ENCODE measurements at places on chromosomes 12 and 14.

- no peak for DNase-seq
These were observed 4.7 kb downstream of the SLC6A12 start for GRCh38 chr12:209246-209645.

GRCh38 chr12:66863276-66863675 lies 184.4 kb upstream of the GRIP1 start:
- DNase-seq, result no peak

DNA sequence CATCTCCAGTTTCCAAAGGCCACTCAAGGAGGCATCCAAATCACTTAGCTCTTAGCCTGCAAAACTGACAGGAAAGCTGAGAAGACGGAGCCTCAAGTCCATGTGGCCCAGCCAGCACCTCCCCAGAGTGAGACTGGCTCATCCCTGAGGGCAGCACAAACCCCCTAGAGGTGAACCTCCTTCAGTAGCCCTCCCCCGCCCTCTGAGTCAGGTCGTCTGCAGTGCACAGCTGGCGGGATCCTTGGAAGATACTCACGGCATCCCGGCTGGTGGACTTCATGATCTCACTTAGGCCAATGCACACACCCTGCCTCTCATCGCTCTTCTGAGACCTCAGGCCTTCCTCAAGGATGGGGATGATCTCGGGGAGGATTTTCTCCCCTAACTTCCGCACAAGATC lies 24.1 kb upstream of the RAB35 start:
- DNase-seq, result no peak

GRCh38 chr14:102951799-102952198 lies 29.3 kb downstream of the AMN start:
- DNase-seq, result no peak

DNA sequence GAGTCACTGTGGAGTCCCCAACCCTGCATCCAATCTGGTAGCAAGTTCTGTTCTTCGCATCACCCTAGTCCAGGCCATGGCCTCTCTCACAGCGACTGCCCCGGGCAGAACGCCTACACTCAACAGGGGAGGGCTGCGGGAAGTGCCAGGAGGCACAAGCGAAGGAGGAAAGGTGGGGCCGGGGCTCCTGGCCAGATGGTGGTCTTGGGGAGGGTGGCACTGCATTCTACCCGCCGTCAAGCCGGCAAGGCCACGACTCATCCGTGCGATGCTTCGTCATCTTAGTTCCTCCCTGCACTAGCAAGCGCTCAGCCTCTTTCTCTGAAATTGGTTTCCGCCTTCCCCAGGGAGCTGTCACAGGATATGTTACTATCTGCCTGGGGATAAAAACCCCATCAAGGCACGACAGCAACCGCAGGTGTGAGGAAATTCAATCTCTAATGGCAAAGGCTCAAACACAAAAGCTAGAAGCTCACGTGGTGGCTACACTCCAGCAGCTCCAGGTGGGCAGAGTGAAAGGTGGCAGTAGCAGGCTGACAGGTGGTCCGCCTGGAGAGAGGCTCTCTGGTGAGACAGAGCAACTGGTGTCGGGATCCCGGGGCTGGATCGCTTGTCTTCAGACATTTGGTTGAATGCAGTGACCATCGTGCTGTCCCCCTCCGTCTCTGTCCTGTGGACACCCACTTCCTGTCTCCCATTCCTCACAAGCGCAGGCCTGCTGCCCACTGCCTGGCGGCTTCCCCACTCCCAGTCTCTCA lies 34.1 kb downstream of the ACADS start:
- DNase-seq, result no peak

GRCh38 chr12:52235001-52235764 lies 2.1 kb downstream of the KRT7 start:
- DNase-seq, result peak; percentile 99

DNA sequence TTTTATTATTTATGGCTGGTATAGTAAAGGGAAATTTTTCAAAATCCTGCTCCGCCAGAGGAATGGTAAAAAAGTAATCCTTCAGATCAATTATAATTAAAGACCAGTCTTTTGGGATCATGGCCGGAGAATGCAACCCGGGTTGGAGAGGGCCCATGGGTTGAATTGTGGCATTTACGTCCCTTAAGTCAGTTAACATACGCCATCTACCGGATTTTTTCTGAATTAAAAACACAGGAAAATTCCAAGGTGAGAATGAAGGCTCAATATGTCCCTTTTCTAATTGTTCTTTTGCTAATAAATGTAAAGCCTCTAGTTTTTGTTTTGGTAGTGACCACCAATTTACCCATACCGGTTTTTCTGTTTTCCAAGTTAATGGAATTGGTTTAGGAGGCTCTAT lies 602.8 kb downstream of the ALG10 start:
- DNase-seq, result no peak

- no peak for DNase-seq
These were observed 623.4 kb downstream of the DIO2 start for GRCh38 chr14:79587875-79588274.

DNA sequence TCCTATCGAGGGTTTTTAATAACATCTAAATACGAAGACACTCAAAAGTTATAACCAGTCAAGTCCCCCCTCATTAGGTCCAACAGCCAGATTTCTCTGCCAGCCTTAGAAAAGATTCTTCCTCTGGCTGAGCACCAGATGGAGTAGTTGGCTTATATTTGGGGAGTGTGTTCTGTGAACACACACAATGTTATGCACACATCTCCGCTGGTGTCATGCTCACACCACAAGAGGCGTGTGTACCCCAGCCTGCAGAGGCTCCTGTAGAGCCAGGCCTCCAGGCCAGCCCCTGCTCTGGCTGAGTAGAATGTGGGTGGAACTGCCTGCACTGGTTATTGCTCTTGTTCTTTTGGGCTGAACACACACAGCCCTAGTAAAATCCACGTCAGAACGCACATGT lies 64.0 kb downstream of the PIWIL1 start:
- DNase-seq, result no peak

GRCh38 chr12:48080821-48081220 lies 25.1 kb downstream of the SENP1 start:
- no peak for DNase-seq

GRCh38 chr14:66003082-66003730 lies 483.0 kb upstream of the CCDC196 start:
- peak; percentile 6 for DNase-seq

DNA sequence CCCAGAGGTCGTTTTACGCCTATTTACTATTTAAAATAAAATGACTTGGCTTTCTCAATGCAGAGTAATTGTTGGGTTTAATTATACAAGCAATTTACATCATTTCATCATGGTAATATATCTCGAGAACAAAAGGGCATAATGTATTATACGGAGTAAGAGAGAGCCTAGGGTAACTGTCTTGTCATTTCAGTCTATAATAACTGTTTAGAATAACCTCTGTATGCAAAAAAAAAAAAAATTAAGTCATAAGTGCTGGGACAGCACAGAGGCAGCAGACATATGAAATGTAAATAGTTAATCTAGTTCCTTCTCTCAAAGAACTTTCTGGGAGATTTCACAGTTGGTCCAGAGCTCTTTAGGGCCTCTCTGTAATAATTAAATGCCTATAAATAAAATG lies 284.9 kb downstream of the TMTC2 start:
- DNase-seq, result no peak

GRCh38 chr12:66066137-66066928 lies 64.2 kb downstream of the LLPH start:
- no peak for DNase-seq

DNA sequence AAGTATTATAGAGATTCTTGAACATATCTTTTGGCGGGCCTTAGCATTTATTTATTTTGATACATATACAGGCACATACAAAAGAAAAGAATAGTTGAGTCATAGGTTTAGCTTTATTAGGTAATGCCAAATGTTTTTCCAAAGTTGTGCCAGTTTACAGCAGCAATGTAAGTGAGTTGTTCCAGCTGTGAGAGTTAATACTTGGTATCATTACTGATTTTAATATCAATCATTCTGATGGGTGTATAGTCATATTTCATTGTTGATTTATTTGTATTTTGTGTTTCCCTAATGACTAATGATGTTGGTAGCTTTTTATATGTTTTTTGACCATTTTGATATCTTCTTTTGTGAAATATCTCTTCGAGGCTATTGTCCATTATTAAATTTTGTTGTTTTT lies 122.4 kb downstream of the MIPOL1 start:
- no peak for DNase-seq

DNA sequence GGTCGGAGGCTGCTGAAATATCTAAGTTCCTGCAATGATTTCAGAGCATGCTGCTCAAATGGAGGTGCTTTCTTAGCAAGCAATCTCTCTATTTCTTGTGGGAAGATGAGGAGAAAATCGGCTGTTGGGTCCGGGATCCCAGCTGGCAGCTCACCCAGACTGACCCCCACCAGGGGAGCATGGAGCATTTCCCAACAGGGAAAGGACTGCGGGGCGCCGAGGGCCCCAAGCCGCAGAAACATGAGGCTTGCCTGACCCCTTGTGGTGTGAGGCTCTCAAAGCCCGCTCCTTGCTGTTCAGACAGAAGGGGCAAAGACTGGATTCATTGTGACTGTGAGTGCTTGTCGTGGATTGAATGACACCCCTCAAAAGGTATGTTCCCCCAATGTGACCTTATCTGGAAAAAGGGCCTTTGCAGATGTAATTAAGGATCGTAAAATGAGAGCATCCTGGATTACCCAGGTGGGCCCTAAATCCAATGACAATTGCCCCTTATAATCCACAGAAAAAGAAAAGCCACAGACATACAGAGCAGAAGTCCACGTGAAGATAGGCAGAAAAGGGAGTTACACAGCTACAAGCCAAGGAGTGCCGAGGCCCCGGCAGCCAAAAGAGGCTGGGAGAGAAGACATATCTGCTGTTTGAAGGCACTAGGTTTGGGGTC lies 116.3 kb upstream of the VASH1 start:
- DNase-seq, result no peak

DNA sequence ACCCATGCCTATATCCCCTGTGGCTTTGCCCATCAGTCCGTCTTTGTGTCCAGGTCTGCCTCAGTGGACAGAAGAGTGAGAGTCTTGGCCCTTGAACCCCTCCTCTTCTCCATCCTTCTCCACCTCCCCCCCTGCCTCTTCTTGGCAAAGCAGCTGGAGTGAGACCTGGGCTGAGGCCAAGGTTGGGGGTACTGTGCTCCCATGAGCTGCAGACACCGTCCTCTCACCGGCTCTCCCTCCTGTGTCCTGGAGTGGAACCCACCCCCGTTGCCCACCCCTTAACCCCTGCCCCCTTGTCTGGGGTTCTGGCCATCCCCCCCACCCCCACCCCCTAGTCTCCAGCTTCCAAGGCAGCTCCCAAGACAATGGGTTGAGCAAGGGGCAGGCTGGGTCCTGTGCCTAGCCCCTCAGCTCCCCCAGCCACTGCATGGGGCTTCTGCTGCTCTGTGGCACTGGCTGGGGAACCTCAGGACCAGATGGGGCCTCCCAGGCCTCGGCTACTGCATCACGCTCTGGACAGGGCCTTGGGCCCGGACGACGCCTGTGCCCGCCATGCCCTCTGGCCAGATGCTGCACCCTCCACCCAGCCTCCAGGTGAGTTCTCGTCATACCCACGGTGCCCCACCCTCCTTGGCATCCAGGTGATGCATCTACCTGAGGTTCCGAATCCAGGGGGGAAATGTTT lies 35.7 kb downstream of the RTL1 start:
- DNase-seq, result no peak

DNA sequence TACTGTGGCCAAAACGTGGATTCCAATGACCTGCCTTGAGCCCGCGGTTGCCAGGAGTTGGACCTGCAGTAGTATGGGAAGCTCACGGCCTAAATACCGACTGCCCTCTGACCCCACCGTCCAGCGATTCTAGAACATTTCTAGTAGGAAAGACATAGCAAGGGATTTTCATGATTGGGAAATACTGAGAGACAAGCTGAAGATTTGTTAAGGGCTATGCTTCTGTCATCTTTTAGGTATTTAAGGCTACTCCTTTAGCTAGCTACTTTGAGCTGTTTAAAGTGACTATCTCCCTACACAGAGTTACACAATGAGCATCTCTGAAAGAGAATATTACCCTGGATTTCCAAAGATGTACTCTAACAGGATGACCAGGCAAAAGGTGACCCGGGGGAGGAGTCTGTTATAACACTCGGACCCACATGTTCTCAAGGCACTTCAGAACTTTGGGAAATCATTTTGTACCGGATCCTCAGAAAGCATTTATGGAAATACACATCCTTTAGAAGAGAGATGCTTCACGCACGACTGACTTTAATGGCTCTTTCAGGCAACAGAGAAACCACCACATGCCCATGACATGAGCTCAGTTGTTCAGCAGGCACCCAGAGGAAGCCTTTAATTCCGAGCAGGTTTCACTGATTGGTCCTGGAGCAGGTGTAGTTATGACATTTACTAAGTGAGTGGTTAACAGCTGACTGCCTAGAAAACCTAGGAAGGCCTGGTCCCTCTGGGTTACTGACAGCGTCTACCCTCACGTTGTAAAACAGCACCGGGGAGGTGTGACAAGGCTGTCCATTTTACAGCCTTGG lies 4.2 kb downstream of the BAG5 start:
- no peak for DNase-seq

DNA sequence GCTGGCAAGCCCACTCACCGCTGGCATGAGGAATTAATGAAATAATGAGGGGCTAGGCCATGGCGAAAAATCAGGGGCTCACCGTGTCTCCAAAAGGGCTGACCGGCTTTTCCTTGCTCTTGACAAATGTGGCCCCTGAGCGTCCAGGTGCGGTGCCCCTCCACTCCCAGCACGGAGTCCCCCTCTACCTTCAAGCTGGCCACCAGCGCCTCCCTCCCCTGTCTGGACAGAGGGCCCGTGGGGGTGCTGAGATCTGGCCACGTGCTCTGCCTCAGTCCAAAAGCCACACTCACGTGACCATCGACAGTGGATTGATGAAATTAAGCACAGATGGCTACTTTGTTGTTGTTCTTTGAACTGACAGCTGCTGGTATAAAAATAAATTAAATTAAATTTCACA lies 78.8 kb upstream of the BCL11B start:
- DNase-seq, result no peak

DNA sequence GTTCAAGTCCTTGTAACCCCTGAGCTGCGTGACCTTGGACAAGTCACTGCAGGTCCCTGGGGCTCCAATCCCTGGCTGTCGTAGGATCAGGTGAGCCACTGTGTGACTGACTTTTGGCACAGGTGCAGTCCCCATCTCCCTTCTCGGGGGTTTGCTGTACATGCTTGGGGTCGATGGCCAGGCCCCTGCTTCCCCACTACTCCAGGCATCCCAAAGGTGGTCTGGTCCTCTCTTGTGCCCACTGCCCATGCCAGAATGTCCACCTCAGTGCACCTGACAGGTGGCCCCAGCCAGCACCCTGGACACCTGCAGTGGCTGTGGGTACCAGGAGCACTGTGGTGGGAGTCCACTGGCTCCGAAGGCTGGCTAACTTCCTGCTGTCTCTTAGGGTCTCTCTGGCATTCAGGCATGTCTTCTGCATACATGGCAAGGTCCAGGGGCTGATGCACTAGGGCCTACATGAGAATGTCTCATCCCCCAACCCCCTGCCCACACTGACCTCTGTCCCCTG lies 14.7 kb downstream of the FOXN4 start:
- DNase-seq, result no peak

GRCh38 chr14:33556382-33557121 lies 394.3 kb downstream of the EGLN3 start:
- no peak for DNase-seq

Data from T1000 (cell line).